OCI-M1 (cell line): ENCODE measurements at places on chromosomes 6 and 20.

- no peak for DNase-seq
Measured at GRCh38 chr20:57856658-57857057, 146.8 kb upstream of the PMEPA1 start.

GRCh38 chr20:47711046-47711752, 74.1 kb downstream of the SULF2 start:
- DNase-seq, result no peak

DNA sequence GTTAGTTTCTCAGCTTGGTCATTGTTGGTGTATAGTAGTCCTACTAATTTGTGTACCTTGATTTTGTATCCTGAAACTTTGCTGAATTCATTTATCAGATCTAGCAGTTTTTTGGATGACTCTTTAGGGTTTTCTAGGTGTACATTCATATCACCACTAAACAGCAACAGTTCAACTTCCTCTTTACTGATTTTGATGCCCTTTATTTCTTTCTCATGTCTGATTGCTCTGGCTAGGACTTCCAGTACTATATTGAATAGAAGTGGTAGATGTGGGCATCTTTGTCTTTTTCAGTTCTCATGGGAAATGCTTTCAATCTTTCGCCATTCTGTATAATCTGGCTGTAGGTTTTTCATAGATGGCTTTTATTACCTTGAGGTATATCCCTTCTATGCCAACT, 61.3 kb upstream of the HEY2 start:
- no peak for DNase-seq

- DNase-seq, result no peak
Measured at GRCh38 chr6:166492092-166492741, 94.3 kb downstream of the RAMACL start.

DNA sequence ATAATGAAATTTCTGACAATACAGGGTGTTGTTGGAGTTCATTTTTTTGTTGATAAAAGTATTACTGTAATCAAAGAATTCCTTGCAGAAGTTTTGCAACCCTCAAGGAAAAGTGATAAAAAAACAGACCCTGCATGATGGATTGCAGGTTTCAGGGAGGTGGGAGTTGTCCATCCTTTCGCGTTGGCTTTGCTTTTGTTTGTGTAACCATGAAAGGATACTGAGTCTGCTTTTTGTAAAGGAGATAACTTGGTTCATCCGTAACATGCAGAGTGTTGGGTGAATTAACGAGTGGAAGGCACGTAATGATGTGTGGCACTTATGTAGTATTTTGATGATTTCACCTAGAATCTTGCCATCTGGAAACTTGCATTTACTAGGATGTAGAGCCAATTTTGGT, 23.6 kb downstream of the FOXO3 start:
- DNase-seq, result no peak

GRCh38 chr6:119902681-119903080, 553.1 kb upstream of the MAN1A1 start:
- peak; percentile 23 for DNase-seq

DNA sequence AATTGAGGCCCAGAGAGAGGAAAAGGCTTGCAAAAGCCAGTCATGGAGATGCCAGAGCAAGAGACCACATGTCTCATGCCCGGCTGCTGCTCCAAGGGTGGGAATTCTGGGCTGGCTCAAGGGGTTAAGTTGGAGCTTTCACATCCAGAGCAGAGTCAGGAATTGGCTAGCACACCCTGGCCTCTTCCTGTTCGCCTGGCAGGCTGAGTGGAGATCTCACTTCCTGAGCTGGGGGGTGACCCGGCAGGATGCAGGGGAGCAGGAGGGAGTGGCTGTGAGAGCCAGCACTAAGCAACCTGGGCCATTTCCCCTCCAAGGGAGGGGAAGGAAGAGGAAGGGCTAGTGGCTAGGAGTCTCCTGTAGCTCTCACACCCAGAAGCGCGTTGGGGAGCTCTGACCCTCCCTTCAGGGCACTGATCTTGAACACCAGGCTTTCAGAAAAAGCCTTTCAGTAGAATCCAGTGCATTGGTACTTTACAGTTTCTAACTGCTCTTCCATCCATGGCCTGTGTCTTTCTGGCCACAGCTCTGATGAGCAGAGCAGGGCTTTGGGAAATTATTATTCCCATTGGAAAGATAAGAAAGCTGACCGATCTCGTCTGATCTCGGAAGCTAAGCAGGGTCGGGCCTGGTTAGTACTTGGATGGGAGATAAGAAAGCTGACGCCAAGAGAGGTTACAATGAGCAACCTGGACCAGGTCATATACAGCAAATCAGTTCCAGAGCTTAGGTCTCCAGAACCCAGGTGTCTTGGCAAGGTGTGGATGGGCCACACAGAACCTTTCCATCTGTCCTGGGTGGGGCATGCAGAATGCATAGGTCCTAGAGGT, 2.2 kb upstream of the CCM2L start:
- DNase-seq, result no peak

GRCh38 chr6:21227486-21227885, 366.1 kb upstream of the SOX4 start:
- DNase-seq, result no peak

DNA sequence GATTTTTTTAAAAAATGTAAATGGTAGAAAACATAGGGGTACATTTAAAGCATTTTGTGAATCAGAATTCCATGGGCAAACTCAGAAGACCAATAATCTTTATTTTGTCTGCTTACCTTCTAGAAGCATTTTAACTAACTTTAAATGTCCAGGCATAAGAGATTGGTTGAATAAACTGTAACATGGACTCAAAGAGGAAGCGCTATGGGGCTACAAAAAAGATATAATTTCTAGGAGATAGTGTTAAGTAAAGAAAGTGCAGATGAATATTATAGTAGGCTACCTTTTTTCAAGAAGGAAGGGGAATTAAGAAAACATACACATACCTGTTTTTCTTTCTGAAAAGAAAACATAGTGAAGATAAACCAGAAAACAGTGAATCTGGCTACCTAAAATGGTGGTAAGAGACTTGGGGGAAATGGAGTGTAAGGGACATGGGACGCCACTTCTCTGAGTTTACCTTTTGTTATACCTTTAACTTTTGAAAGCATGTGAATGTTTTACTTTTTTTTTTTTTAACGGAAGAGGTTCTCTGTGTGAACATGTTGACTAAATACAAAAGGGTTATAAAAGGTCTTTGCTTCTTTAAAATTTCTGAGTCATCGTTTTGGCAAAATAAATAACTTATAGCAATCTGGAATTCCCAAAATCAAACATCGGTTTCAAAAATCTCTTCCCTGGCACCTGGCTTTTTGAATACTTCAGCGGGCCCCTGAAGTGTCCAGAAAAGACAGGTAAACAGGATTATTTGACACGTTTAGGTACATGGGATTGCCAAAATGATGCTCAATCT, 133.4 kb downstream of the OR2B2 start:
- no peak for DNase-seq

- no peak for DNase-seq
Measured at GRCh38 chr20:37356387-37356786, 10.4 kb downstream of the SRC start.

DNA sequence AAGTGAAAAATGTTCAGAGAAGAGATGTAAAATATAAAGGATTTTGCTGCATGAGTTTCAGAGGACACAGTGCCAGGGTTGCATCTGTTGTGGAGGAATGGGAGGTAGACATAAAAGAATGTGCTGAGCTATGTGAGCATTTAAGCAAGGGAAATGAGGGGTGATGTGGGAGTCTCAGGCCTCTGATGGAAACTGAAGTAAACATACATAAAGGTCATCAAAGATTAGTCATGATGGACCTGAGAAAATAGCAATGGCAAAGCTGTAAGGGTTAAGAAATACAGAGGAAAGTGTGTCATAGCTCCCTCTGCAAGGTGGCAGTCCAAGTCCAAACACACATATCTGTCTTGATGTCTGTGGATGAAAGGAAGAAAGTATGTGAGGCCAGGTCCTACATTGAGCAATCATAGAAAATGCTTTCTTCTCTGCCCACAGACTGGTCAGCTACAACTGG, 306.6 kb upstream of the ECI2 start:
- no peak for DNase-seq

- no peak for DNase-seq
Measured at GRCh38 chr20:24678351-24679106, 209.1 kb downstream of the SYNDIG1 start.

DNA sequence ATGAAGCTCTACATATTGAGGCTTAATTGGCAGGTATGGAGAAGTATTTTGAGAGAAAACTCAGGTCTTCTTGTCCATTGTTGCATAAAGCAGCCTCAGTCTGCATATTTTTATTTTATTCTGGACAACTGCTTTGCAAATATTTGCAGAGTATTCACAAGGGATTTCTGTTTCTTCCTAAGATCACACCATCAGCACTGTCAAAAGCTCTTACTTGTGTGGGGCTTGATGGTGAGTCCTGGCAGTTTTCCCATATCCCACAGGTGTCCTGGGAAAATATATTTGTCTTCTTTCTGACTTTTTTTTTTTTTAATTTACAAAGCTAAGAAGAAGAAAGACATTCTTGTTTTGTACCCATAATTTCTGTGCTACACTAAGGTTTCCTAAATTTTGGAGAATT, 16.9 kb upstream of the MLIP start:
- no peak for DNase-seq

DNA sequence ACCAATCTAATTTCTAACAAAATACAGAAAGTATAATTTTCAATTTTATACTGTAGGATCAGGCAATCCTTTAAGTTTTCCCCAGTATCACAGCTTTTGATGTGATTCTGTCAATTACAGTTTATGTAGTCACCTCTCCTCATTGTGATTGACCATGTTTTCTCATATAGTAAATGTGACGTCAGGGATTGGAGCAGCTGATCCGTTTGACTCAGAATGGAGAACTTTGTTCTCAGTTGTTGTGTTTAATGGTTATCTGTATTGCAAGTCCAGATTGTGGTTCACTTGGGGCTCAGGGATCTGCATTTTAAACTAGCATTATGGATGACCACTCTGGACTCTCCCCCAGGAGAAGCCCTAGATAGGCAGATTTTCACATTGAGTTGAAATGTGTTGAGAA, 90.6 kb downstream of the DNAH8 start:
- DNase-seq, result peak; percentile 63

DNA sequence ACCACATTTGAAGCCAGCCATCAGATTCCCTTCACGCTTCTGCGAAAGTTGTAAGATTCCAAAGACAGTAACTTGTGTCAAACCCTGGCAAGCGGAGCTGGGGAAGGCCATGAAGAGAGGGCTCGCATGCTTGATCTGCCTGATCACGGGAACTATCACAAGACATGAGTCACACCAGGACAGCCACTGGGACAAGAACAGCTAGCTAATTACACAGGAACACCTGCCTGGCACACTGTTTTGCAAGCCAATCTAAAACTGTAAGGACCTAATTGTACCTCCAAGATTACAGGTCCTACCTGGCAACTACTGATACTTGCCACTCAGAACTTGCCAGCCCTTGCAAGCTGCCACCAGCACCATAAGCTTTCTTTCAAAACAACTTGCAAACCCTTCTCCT, 289.3 kb downstream of the KIF16B start:
- DNase-seq, result no peak

- DNase-seq, result no peak
Measured at GRCh38 chr20:57650756-57651483, 30.7 kb upstream of the ZBP1 start.

DNA sequence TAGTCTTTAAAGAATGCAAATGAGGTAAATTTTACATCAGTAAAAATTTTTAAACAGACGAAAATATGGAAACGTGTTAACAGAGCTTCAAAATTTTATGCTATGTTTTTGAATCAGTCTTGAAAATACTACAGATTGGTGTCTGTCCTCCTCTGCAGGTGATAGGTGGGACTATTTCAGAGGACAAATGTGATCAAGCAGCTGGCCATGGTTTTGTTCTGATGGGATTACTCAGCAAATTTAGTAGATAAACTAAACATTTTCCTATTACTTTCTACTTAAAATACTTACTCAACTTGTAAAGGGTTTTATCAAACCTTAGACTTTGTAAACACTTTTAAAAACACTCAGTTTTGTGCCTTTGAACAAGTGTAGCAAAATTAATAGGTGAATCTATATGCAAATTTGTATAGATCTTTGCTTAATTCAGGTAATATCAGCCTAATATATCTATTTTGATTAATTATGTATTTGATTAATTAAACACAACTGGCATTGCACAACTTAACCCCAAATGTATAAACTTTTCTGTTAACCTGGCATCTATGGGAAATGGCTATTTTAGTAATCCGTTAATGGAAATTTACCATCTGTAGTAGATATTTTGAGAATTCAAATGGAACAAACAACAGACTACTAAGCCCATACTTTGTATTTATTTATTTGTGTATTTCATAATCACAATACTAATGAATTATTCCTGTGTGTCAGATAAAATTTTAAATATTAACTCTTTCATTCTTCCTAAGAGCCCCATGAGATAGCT, 22.5 kb downstream of the ADGRB3 start:
- DNase-seq, result peak; percentile 52

DNA sequence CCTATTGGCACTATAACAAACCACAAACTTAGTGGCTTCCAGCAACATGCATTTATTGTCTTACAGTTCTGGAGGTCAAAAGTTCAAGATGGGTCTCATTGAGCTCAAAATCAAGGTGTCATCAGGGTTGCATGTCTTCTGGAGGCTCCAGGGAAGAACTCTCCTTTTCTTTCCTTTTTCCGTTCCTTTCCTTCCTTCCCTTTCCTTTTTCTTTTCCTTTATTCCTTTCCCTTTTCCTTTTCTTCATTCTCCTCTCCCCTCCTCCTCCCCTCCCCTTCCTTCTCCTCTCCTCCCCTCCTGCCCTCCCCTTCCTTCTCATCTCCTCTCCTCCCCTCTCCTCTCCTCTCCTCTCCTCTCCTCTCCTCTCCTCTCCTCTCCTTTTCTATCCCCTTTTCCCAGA, 460.2 kb upstream of the CDH4 start:
- DNase-seq, result no peak

- no peak for DNase-seq
Measured at GRCh38 chr20:31570021-31570463, 35.0 kb upstream of the ID1 start.

DNA sequence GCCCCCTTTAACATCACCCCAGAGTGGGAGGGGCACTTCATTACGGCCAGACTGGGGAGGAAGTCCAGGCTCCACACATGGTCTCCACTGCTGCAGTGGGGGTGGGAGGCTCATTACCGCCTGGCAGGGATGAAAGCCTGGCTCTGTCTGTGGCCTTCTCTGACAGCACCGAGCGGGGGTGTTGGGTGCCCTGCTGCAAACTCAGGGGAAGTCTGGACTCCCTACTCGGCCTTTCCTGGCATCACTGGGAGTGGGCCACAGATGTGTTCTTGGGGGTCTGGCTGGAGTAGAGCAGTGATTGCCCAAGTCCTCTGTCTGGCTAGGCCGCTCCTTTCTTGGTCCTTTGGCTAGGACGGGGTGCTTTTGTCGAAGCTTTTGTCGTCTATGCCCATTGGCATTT, 27.1 kb downstream of the TTLL9 start:
- DNase-seq, result no peak
